T-helper 1 cell (primary cell): ENCODE measurements at places on chromosomes 1 and 21.

GRCh38 chr1:170513138-170513537 lies 18.8 kb upstream of the GORAB start:
- DNase-seq, result no peak

GRCh38 chr1:15950763-15951295 lies 25.1 kb downstream of the ZBTB17 start:
- DNase-seq, result no peak

DNA sequence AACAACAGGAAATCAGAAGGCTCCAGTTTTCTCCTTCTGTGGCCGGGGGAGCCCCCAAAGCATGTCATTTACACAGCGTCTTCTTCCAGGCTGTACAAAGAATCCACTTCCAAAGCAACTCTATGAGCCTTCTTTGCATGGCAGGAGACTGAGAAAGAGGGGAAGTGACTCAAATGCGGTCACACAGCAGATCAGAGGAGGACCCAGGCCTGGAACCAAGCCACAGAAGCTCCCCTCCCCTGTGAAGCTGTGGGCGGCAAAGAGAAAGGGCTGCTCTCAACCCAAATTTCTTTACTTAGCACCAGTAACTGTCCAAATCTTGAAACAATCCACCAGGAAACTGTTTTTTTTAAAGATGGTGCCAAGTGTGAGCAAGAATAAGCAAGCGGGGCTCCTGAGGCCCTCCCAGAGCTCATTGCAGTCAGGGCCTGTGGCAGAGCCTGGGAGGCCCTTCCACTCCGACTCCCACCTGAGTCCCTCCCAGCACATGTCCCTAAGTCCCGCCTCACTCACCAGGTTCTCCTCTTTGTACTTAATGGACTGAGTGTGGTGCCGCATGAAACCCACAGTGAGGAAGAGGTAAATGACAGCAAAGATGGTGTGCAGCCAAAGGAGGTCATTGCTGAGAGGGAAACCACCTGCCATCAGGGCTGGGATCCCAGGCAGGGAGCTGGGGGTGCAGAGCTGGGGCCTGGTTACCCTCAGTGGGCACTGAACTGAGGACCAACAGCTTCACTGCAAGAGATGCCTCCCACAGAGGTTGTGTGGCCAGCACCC lies 15.9 kb downstream of the TMEM63A start:
- DNase-seq, result peak; percentile 72

DNA sequence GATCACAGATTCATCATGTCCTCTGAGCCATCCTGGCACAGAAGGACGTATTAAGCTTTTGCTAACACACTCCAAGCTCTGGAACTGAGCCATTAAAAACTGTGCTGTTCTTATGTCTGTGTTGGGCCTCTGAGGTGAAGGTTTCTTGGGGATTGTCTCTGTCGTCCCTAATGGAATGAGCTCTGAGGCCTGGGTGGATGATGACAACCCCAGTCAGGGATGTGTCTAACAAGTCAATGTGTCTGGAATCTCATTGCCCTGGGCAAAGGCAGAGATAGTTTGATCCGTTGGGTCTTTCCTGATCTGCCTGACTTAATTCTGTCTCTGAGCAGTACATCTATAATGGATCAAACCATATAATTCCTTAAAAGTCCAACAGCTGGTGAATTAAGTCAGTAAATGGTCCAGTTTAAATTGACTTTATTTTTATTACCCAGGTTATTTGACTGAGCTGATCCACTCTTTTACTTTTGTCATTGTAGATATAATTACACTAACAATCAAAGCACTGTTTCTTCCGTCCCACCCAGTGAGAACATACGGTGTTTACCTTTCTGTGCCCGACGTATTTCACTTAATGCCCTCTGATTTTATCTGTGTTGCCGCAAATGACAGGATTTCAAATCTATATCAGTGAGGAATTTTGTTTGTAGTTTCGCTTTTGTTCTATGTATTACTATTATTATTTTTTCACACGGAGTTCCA lies 38.8 kb upstream of the OR2B11 start:
- DNase-seq, result no peak

DNA sequence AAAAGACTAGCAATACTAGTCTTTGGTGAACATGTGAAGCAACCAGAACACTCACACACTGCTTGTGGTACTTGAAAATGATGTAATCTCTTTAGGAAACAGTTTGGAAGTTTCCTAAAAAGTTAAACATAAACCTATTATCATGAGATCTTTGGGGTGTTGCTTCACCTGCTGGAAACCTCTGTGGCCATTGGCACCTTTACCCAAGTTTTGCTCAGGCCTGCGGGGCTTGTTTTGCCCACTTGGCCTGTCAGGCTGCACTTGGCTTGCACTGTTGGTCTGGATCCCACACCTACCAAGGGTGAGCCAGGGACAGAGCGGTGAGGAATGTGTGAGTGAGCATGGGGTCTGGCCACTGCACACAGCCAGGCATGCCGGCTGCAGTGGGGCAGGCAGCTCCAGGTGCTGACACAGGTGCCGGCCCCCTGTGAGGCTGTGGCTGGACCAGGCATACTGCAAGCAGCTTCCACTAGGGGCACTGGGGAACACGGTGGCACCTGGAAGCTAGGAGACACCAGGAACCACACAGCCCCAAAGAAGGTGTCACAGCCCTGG lies 14.4 kb upstream of the FNBP1L start:
- DNase-seq, result no peak

DNA sequence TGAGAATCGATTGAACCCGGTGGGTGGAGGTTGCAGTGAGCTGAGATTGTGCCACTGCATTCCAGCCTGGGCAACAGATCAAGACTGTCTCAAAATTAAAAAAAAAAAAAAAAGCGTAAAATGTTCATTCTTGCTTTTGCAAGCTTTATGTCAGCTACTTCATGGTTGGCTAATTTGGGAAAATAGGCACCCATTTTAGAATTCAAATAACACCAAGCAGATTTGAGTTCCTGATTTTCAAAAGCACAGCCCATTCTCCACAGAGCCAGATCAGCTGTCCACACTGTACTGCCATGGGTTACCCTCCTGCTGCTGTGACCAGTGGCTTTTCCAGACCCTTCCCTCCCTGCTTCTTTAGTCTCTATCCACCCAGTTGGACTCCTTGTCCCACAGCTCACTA lies 4.4 kb downstream of the THEM5 start:
- DNase-seq, result no peak

- DNase-seq, result no peak
These were observed 101.1 kb upstream of the ERRFI1 start for GRCh38 chr1:8127171-8127641.

- no peak for DNase-seq
These were observed 19.7 kb upstream of the ATP6V1G3 start for GRCh38 chr1:198560161-198560560.

DNA sequence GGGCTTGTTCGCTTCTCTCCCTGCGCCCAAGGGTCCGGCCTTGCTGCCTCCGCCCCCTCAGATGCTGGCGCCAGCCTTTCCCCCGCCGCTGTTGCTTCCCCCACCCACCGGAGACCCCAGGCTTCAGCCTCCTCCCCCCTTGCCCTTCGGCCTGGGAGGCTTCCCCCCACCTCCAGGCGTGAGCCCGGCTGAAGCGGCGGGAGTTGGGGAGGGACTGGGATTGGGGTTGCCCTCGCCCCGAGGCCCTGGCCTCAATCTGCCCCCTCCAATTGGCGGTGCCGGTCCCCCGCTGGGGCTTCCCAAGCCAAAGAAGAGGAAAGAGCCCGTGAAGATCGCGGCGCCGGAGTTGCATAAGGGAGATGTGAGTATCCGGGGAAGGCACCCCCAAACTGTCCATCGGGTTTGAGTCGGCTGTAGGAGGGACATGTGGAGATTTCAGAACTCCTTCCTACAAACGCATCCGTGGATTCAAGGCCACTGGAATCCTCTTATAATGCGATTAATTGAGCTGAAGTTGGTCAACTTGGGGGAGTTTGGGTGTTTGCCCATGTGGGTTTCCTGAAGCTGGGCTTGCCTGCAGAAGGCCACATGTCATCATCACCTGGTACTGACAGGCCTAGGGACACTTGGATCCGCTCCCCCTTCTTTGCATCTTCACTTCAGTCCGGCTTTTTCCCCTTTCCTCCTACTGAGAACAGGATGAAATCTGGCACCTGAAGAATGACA lies 707 bp downstream of the PRCC start:
- DNase-seq, result no peak

DNA sequence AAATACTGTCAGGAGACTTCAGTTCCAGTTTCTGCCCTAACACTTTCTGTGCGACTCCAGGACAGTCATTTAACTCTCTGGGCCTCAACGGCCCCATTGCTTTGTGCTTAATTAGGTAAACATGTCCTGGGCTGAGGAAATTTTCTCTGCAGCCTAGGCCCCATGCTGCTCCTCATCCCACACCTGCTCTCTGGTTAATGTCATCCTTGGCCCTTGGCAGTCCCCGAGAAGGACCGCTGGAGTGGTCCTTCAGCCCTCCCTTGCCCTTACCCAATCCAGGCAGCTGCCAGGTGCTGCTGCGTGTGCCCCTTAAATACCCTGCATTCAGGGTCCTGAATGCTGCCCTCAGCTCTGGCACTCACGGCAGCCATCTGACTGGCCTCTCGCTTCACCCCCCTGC lies 18.7 kb downstream of the UBL4B start:
- DNase-seq, result no peak

- DNase-seq, result no peak
These were observed at the start of gene SMIM1 for GRCh38 chr1:3772715-3773571. TSS of gene SMIM1 (plus strand) at chr1:3772749. CDS start at chr1:3775374, 2,625 bp downstream.

- DNase-seq, result no peak
These were observed 478.2 kb downstream of the NEGR1 start for GRCh38 chr1:71804140-71804539.

DNA sequence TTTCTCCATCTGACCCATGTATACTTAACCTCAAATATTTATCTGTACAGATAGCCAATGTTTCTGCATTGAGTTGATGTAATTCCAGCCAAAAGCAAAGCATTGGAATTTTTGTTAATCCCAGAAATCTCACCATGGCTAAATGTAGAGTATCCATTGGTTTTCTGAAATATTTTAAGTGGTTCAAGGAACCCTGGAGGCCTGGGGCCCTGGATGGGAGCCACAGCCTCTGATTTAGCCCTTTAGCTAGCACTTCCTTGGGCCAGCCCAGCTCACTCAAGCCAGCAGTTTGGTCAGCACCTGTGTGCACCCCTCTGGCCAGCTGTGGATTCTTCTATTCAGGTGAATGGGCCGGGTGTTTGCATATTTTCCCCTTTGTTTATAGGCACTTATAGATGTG lies 18.8 kb upstream of the EPS8L3 start:
- no peak for DNase-seq

DNA sequence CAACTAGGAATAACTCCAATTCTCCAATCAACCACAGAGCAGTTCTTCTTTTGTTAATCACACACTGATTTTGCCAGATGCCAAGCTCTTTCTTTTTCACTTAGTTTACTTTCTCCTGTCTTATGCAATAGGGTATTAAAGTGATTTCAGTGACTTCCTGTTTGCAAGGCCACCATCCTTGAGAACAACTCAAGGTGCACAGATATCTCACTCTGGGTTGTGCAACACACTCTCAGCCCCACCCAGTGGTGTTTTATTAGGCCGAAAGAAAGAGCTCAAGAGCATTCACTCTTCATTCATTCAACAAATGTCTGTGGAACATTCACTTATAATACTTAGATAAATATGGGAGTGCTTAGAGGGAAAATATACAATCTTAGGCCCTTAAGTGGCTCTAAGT lies 352.5 kb downstream of the ZNF326 start:
- no peak for DNase-seq

DNA sequence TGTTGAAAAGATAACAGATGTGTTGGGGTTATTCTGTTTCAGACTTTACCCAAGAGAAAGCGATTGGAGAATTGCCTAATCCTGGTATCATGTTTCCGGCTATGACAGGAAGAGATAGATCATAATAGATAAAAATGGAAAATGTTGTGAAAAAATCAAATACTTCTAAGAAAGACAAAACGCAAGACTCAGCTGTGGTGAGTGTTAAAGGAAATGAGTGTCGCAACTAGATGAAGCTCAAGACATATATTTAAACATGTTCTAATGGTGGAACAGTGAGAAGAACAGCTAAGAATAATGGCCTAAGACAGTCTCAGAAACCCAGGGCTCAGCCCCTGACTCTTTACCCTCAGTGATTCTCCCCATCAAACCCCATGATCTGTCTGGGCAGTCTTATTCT lies 426.7 kb upstream of the RUNX1 start:
- no peak for DNase-seq

DNA sequence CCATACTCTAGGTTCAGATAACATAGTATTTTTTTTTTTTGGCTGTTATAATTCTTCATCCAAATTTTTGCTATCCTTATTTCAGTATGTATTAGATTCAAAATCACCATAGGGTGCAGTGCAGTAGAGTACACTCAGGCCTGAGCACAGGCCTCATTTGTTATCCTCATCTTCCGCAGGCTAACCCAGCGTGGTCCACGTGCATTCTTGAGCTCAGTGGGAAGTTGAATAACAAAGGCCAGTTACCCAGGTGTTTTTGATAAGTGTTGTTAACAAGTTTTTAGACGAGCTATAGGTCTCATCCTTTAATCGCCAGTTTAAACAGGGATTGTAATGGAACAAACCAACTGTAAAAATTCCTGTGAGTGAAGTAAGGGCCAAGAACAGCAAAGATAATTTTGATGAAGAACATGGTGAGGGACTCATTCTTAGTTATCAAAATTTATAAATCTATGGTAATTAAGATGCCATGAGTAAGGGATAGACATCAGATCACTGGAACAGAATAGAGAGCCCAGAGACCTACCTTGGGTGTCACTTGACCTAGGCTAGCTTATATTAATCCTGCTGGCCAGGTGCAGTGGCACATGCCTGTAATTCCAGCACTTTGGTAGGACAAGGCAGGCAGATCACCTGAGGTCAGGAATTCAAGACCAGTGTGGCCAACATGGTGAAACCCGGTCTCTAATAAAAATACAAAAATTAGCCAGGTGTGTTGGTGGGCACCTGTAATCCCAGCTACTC lies 22.0 kb downstream of the FLVCR1 start:
- DNase-seq, result no peak

DNA sequence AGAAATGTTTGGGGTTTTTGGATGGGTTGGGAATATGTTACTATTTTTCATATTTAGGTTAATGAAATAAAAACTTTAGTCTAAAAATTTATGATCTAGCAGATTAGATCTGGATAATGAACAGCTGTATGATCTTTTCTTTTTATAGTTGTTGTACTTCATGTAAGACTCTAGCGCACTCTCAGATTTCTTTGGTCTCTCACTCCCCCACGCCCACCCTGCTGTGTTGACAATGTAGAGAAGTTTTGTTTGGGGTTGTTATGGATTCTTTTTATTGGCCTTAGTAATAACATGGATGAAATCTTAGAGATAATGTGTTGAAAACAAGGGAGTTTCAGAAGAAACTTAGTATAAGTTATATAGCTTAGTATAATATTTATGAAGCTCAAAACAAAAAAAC lies 5.5 kb downstream of the KLF18 start:
- DNase-seq, result no peak

GRCh38 chr1:36513676-36514473 lies 31.2 kb upstream of the CSF3R start:
- DNase-seq, result no peak

DNA sequence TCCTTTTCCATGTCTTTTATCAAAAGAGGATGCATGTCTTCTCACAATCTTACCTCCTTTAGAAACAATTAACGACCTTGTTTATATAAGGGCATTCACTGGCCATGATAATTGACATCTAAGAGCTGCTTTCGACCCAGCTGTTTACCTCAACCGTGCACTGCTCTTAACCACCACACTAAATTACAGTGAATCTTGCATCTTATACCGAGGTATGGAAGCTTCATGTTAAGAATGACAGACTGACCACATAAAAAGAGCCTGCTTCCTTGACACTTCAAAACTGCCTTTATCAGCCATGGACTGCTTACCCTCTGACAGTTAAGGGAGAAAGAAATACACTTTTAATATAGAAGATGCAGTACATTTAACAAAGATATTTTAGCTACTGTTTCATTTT lies 301.7 kb upstream of the LYPLAL1 start:
- no peak for DNase-seq
